ENCODE measurements at places on chromosomes 11 and 22.

GRCh38 chr11:80822308-80822707, 1381.5 kb upstream of the TENM4 start:
- no peak for DNase-seq

DNA sequence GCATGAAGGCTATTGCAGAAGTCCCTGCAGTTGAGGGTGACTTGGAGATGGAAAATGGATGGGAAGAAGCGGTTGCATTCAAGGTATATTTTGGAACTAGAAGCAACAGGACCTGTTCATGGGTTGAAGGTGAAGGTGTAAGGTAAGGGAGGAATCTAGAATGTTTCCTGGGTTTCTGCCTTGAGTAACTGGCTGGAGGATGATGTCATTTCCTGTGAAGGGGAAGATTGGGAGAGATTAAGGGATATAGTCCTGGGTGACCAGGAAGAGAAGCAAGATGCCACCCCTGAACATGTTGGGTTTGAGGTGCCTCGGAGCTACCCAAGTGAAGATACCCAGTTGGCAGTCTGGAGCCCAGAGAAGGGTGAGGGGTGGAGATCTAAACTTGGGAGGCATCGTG, 12.1 kb upstream of the MOGAT2 start:
- no peak for DNase-seq

GRCh38 chr22:46196278-46196677, 46.0 kb downstream of the PPARA start:
- no peak for DNase-seq

- DNase-seq: no peak
These were observed 5.6 kb downstream of the ZFPL1 start for GRCh38 chr11:65089621-65090020.

DNA sequence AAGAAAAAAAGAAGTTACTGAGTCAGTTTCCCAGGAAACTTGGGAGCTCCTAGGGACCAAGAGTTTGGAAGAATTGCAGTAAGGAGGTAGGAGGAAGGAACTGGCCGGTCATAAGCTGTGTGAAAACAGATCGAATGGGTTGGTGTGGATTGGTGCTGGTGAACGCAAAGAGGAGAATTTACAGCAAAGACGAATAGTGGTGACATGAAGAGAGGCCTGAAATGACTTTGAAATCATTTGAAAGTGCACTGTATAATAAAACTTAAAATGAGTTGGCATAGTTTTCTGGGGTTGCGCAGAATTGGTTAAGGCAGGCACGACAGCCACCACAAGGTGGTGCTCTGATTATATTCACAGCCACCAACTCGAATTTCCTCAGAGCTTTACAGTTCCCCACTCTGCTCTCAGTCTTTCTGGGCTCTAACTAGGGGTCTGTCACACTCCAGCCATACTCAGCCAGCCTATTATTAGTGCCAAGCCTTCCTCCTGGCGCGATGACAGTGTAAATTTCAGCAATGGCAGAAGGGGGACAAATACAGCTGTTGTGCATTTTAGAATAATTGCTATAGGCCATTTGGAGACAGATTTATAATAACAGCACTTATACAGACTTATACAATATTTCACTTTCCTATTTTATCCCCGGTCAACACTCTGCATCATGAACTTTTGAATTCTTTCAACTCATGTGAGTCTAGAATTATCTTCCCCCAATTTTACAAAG, 8.3 kb upstream of the HTR3B start:
- DNase-seq: no peak

GRCh38 chr11:26777372-26777808, 55.5 kb upstream of the SLC5A12 start:
- no peak for DNase-seq

DNA sequence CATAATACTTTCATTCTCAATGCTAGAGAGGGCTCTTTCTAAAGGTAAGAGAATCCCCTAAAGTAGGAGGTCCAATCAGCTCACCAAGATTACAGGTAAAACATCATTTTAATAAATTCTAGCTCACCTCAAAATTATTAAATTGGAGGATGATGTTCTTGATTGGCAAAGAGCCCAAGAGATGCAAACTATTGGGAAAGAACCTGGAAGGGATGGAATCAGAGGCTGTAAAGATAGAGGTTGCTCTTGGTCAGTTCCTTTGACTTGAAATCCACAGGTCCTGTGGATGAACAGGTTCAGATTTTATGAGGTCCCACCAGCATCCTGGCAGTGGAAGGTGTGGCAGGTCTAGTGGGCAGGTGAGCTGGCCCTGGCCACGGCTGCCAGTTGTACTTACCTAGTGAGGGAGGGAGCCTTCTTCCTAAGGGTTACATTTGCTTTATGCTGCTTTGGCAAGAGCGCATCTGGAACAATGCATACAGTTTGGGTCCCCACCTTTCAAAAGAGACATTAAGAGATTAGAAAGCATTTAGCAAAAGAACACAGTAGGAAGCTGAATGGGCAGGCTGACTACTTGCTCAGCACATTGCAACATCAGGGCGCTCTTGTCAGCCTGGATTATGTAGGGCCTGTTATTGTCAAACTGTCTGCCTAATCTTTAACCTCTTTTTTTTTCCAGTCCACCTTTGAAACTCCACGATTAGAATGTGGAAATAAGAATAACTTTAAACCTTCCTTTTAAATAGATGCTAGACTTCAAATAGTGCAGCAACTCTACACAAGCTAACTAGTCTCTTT, 97.0 kb downstream of the RDX start:
- DNase-seq: no peak

DNA sequence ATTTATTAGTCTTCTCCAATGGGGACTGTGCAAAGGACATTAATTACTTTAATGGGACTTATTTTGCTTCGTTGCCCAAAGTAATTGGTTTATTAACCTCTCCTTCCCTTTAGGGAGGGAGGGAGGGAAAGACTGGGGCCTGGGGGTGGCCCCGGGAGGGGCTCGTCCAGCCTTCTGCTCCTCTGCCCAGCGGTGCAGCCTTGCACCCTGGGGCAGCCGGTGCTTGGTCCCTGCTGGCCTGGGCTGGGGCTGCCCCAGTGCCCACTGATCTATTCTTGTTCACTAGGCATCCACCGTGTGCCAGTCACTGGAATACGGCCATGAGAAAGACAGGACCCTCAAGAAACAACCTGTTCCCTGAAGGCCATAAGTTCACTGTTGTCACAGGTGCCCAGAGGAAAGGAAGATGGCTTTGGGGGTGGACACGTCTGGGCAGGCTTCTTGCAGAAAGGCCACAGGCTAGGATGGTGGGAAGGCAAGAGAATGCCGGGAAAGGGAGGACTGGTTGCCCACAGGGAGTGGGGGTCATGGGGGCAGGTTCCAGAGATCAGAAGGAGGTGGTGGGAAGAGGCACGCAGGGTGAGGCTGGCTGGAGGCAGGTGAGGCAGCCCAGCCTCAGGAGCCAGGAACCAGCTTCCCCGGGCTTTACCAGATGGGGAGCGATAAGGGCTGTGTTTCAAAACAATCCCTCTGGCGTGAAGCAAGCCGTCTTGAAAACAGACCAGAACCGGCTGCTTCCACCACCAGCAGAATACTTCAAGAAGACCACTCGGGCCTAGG, 47.6 kb upstream of the KCNQ1OT1 start:
- no peak for DNase-seq

DNA sequence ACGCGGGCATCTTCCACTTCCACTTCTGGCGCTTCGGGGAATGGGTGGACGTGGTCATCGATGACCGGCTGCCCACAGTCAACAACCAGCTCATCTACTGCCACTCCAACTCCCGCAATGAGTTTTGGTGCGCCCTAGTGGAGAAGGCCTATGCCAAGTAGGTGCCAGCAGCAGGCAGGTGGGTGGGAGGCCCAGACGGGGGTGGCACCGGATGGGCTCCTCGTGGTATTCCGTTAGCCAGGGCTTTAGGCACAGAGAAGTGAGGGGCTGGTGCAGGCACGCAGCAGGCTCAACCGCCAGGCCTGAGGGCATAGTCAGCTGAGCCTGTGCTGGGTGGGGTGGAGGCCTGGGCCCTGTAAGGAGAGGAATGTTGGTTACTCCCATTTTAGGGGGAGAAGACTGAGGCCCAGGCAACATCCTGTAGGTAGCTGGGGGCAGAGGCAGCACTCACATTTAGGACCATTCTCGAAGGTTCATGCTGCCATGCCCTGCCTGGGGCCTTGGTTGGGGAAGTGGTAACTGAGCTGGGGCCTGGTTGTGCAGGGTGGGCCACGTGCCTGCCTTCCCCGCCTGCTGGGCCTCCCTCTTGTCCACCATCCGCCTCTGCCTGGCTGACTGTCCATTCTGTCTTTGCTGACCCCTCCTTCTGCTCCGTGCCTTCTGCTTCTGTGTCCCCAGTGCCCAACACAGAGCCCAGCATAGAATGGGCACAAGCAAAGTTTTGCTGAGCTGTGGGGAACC, 10.2 kb downstream of the OMP start:
- no peak for DNase-seq

DNA sequence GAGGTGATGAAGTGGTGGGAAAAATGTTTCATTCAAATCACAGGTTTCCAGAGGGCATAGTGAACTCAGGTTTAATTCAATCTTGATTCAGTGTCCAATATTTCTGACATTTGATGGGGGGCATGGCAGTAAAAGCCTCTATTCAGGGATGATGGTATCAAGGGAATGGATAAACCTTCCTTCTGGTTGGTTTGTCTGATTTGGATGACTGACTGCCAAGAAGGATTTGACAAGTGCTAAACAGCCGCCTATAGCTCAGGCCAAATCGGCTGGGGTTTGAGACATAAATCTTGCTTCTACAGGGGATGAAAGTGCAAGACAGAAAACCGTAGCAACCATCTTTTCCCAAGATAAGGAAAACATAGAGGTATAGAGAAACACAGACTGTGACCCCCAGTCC, 121.8 kb upstream of the C11orf87 start:
- no peak for DNase-seq

DNA sequence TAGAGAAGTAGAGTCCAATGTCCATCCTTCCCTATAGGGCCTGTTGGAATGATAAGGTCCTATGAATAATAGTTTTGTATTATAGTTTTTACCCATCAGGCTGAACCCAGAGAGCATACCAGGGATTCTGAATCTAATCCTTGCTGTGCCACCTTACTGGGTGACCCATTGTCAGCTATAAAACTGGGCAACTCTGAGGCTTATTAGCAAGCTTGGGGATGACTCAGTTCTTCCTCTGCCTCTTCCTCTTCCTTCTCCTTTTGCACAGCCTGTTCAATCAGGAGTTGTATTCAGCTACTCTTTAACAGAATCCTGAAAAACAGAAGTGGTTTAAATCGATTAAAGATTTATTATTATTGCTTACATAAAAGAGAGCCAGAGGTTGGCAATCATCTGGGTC, 8.9 kb downstream of the HEPHL1 start:
- DNase-seq: no peak

DNA sequence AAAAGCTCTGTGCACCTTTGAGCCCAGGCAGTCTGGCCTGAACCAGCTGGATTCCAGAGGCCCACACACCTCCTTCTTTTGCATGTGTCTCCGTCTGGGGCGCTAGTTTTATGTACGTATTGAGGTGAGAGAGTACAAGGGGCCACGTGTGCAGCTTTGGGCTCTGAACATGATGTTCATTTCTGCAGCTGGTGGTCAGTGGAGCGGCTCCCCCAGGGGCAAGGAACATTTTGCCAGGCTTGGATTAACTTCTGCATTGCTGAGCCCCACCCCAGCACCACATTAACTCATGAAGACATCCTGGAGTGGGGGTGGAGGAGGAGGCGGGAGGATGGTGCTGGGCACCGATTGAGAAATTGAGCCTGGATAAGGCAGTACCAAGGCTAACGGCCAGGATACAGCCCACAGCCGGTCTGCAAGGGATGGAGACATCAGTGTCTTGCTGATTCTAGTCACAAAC, 13.8 kb downstream of the USP2 start:
- DNase-seq: no peak

DNA sequence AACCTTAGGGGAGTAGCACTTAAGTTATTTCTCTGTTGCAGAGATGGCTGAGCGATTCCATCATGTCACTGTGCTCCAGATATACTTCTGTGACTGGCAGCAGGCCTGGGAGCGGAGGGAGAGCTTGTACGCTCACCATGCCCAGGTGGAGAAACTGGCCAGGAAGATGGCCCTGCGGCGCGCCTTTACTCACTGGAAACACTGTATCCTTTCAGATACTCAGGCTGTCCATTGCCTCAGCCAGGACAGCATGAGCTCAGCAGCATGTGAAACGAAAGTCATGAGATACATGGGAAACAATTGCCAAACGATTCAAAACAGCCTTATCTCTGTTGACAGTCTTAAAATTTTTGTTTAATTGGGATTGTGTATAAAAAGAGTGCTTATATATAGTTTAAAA, 78.9 kb downstream of the SFI1 start:
- DNase-seq: no peak

- DNase-seq: no peak
These were observed 45.8 kb upstream of the MYH9 start for GRCh38 chr22:36433318-36434231.

GRCh38 chr22:33242078-33242477, 183.9 kb upstream of the SYN3 start:
- DNase-seq: no peak

DNA sequence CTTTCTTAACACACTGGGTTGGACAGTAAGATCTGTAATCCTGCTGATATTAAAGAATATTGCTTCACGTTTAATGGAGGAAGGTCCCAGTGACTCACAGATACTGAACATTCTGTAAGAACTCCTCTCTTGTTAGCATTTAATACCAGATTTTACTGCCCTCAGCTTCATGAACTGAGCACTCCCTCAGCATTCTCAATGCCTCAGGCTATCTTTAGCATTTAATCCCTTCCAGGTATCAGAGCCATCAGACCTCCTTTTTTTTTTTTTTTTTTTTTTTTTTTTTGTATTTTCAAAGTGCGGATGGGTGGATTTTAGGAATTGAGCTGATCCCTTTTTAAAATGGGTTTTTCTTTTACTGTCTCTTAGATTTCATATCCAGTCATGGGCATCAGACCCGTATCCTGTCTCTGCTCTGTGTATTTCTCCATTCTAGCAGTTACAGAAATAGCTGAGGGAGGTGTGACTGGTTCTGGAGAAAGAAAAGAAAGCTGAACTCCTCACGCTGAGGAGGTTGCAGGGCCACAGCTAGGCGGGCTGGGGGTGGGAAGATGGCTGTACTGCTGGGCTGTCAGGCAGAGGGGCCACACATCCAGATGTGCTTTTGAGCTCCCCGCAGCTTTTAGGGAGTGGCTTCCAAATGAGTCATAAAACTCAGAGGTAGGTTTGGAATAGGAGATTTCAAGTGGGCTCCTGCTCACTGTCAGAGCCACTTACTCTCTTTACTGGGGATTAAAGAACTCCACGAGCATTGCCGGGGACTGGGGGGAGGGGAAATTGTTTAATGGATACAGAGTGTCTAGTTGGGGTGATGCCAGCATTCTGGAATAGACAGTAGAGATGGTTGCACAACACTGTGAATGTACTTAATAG, 97.0 kb downstream of the SYT9 start:
- DNase-seq: no peak

- no peak for DNase-seq
These were observed 3.6 kb upstream of the GAS2L1 start for GRCh38 chr22:29302681-29303465.

- DNase-seq: no peak
These were observed 533.5 kb downstream of the TBC1D22A start for GRCh38 chr22:47295982-47296381.

DNA sequence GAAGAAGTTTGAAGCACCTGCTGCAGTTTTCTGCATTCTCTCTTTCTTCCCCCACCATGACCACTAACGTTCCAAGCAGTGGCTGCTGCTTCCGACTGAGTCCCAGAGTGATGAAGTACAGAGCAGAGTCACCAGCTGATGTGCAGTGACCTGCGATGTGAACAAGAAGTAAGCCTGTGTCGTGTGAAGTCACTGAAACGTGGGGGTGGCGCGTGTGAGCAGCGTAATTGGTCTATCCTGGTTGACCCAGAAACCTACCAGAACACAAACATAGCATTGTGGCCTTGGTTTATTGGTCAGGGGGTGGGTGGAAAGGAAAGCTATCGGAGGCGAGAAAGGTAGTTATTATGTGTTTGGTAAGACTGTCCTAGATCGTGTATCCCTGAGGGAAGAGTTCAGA, 3.5 kb downstream of the KRTAP5-7 start:
- no peak for DNase-seq
